RCC 7860 (cell line): ENCODE measurements at places on chromosomes 11 and 22.

DNA sequence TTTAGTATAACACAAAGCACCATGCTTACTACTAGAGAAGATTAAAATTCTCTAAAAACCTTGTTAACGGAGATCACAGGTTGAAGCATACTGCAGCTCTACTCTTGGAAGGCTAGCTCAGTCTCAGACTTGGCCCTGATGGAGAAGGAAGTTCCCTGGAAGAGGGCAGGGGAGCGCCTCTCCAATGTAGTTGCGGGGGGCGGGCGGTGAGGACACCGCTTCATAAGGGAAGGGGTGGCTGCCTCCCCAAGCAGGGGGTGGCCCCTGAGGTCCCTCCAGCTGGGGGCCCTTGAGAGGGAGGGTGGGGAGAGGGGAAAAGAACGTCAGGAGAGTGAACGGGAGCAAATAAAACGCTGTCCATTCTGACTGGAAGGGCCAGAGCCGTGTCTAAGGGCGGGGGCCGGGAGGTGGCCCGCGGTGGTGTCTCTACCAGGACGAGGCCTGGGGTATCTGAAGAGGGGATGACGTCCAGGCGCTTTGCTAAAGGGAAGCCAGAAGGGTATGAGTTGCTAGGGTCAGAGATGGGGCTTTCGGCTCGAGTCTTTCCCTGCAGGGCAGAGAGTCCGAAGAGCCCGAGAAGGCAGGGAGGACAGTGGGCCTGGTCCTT is 553 bp upstream of the USP47 start:
- DNase-seq: no peak

GRCh38 chr11:74989260-74989638 is 516 bp downstream of the NEU3 start:
- no peak for DNase-seq

- no peak for DNase-seq
Measured at GRCh38 chr11:2945031-2945756, 16.0 kb upstream of the PHLDA2 start.

GRCh38 chr11:95305705-95306104 is 74.7 kb upstream of the SESN3 start:
- no peak for DNase-seq

DNA sequence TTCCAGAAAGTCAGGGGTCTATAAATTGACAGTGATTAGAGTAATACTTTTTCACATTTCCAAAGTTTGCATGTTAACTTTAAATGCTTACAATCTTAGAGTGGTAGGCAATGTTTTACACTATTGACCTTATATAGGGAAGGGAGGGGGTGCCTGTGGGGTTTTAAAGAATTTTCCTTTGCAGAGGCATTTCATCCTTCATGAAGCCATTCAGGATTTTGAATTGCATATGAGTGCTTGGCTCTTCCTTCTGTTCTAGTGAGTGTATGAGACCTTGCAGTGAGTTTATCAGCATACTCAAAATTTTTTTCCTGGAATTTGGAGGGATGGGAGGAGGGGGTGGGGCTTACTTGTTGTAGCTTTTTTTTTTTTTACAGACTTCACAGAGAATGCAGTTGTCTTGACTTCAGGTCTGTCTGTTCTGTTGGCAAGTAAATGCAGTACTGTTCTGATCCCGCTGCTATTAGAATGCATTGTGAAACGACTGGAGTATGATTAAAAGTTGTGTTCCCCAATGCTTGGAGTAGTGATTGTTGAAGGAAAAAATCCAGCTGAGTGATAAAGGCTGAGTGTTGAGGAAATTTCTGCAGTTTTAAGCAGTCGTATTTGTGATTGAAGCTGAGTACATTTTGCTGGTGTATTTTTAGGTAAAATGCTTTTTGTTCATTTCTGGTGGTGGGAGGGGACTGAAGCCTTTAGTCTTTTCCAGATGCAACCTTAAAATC is 5.3 kb downstream of the MALAT1 start:
- DNase-seq: peak; percentile 25

DNA sequence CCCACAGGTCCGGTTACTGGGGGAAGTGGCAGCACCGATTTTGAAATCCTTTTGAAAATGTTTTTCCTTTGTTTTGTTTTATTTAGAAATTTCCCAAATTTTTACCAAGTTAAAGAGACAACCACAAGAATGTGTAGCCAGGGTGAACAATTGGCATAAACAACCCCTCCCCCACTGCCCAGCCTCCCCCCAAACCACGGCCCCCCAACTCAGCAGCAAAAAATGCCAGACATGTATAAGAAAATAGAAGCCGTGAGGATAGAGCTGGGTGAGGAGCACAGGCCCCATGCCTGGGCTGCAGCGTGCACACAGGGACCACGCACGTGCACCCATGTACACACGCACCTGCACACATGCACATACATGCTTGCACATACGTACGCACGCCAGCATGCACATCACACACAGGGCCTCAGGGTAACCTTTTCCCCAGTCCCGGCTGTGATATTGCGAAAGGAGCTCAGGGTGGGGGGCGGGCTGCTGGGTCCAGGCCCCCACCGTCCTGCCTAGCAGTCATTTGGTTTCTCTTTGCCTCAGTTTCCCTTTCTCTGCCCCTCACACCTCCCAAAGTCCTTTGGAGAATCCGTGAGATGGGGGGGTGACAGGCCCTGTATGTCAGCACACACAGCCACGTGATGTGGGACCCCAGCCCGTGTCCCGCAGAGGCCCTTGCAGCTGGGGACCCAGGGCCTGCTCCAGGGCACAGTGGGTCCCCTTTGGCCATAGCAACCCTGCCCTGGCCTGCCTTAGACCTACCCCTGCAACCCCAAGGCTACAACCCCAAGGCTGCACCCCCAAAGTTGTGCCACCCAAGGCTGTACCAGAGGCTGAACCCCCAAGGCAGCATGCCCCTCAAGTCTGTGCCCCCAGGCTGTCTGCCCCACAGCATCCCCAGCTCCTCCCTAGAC is 42.9 kb downstream of the IGF2 start:
- no peak for DNase-seq

DNA sequence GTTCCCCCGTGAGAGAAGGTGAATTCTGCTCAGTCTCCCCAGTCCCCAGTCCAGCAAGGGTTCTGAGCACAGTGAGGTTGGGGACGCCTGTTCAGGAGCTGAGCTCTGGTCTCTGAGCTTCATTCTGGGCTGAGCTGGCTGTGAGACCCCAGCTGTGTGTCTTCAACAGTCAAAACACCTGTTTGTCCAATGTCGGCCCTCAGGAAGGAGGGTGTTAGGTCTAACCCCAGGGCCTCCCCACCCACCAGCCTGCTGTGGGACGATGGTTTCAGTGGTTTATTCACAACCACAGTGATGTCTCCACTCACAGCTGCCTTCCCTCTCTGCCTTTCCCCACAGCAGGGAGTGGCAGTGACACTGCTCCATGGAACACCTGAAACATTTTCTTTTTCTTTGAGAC is 1282.9 kb downstream of the TBC1D22A start:
- DNase-seq: no peak

DNA sequence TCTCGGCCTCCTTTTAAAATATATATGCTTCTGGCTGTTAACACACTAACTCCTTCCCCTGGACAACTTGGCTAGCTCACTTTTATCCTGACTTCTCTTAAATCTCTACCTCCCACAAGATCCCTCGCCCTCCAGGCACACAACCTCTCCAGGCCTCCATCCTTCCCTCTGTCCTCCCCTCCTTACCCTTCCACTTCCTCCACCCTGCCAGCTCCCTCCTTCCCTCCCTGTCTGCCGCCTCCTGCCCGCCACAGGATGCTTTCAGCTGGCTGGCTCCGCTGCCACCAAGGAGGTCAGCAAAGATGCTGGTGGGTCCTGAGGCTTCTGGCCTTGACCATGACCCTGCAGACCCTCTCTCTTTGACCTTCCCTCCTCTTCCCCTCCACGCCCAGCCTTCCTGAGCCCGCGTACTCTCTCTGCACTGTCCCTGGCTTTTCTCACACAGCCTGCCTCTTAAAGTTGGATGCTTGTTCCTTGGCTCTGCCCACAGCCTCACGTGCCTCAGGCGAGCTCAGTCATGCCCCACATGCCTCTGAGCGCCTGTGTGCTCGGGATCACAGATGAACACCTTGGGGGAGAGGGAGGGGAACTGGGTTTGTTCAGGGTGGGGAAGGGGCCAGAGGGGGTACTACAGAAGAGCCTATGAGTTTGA is 6.7 kb downstream of the NFAM1 start:
- no peak for DNase-seq

GRCh38 chr11:108313444-108313843 is 90.6 kb downstream of the ATM start:
- DNase-seq: no peak

- DNase-seq: peak; percentile 17
Measured at GRCh38 chr11:2151500-2152257, 9.3 kb downstream of the INS start.

GRCh38 chr11:46290598-46291309 is 13.3 kb downstream of the CREB3L1 start:
- peak; percentile 90 for DNase-seq

GRCh38 chr11:65444314-65445051 is 21.9 kb downstream of the NEAT1 start:
- DNase-seq: no peak

- DNase-seq: no peak
Measured at GRCh38 chr22:24391836-24392217, 35.6 kb upstream of the ADORA2A start.

GRCh38 chr11:115504276-115505158 is at the start of gene CADM1:
Gene CADM1, minus strand, starts transcription at chr11:115504415.
- peak; percentile 86 for DNase-seq

GRCh38 chr11:61602775-61603569 is 22.1 kb upstream of the SYT7 start:
- peak; percentile 58 for DNase-seq

DNA sequence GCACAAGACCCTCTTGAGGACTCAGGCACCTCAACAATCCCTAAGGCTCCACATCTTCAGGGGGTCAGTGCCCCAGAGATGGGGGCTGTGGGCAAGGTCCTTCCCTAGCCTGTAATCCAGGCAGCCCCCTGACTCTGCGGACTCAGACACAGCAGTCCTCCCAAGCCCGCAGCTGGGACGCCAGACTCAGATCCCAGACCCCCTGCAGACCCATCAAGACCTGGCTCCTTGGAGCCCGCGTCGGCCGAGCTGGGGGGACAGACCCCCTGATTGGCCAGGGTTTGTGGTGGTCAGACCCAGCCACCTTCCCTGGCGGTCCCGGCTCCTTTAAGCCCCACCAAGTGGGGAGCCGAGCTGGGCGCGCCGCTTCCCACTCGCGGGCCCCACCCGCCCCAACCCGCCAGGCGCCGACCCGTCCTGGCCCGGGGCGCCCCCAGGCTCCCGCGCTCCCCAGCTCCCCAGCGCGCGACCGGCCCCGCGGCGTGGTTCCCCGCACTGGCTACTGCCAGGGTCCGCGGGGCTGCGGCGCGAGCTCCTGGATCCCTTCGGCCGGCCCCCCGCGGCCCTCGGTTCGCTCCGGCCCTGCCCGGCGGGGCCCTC is 458 bp downstream of the OSBPL5 start:
- DNase-seq: no peak

- DNase-seq: no peak
Measured at GRCh38 chr11:104163100-104164027, 583 bp downstream of the PDGFD start.

DNA sequence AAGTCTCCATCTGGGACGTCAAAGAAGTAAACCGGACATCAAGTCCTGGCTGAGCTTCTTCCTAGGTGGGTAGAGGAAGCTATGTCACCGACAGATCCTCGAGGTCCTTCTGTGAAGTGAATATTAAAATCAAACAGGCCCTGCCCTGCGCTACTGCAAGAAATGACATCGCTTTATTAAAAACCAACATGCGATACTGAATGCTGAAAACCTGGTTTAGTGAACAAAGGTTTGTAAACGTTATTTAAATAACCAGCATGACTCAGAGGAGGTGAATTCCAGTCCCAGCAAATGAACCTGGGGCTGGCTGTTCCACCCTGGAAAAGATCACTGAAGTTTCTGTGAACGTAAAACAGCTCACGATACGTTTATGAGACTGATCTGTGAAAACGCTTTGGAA is 645 bp downstream of the RTCB start:
- peak; percentile 8 for DNase-seq

DNA sequence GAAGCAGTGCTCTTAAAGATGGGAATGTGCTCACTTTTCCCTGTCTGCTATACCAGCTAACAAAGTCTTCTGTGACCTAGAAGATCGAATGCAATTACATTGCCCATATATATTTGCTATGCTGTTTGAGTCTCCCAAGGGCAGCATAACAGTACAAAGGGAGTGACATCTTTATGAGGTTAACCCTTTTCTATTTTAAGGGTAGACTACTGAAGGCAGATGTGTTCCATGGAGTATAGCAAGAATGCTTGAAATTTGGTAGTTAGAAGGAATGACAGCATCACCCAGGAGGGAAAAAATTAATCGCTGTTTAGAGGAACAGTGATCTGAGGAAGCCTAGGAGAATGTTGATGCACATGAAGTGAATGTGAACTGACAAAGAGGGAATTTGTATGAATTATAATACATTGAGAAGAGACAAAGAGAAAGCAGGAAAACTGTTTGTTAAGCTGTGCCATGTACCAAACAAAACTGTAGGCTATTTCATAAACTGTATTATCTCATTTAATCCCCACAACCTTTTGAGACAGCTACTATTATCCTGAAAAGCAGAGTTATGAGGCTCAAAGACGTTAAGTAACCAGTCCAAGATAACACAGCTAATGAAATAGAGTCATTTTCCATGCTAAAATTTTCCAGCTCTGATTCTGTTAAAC is 13.0 kb downstream of the MAML2 start:
- DNase-seq: no peak

GRCh38 chr11:281486-282161 is 3.4 kb downstream of the NLRP6 start:
- no peak for DNase-seq

DNA sequence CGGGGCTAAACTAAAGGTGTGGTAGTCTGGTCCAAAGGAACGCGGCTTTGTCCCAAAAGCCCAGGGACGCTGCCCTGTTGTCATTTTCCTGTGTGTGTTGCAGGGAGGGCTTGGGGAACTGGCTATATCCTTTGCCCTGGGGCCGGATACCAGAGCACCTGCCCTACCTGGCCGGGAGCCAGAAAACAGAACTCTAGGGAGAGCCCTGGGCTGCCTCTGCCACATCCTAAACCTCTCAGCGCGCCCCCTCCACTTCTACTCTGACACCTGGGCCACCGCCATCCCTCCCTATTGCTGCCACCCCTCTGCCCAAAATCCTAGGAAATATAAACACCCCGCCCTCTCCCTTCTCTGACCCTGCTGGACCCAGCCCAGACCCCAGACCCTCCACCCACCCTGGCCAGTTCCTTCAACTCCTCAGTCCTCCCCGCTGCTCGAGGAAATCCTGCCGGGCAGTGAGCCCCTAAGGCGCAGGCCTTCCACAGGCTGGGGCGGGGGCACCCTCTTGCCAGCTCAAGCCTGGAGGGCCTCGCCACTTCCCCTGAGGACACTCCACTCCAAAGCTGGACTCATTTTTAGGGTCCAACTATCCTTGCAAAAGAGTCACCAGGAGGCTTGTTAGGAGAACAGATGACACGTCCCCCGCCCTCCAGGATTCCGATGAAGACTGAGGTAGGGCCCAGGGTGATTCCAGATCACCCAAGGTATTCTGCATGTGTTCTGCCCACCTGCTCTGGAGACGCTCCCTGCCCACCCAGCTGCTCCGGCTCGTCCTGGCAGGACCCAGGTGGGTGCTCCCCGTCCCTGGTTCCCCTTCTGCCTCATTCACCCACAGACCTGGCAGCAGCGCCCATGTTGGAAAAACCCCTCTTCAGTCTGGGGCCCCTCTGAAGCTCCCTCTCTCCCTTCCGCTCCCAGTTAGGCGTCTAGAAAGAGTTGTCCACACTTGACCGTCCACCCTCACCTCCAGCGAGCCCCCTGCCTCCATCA is 12.2 kb downstream of the KCTD17 start:
- DNase-seq: no peak
